ENCODE measurements at places on chromosomes 7 and 10. TPM values are rescaled to one million over a fixed set of nuclear protein-coding genes. Genes with fewer than 3 reads are reported as not detected.

GRCh38 chr10:5903563-5903962, 13.5 kb downstream of the FBH1 start:
- no peak for DNase-seq

DNA sequence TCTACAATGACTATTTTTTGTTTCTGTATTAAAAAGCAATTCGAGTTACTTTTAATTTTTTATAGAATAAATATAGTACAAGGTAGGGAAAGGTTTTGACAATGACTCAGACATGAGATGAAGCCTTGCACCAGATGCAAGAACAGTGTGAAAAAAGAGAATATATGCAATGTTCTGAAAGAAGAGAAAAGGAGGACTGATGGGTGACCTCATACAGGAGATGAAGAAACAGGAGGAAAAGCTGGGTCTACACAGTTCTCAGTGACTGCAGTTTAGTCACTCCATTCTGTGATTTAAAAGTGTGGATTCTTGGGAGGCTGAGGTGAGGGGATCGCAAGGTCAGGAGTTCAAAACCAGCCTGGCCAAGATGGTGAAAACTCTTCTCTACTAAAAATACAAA, 38.3 kb upstream of the YAE1 start:
- DNase-seq = no peak

GRCh38 chr7:66076462-66077329, 1.1 kb downstream of the ASL start:
- DNase-seq = no peak

- DNase-seq = no peak
Measured at GRCh38 chr7:155935005-155935557, 122.8 kb upstream of the SHH start.

DNA sequence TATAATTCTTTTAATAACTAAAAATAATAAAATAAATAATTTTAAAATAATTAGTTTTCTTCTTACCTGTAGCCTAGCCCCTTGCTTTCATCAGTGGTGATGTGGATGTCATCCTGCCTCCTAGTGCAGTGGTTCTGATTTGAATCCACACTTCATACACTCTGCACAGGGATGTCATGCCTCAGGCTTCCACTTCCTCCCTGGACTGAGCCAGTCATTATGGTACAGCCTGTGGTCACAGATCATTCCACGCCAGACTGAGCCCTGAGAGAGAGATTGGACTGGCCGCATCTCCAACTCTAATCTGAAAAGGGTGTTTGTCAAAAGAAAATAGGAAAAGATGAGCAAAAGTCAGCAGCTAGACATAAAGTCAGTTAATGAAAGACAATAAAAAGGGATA, 436.2 kb upstream of the IGFBP3 start:
- DNase-seq = no peak

The EBLN1 gene
- not detected for total RNA-seq

The IGF2BP3 gene
- total RNA-seq = 28.0 TPM

GRCh38 chr7:157089100-157089610, 49.6 kb upstream of the UBE3C start:
- peak; percentile 6 for DNase-seq

DNA sequence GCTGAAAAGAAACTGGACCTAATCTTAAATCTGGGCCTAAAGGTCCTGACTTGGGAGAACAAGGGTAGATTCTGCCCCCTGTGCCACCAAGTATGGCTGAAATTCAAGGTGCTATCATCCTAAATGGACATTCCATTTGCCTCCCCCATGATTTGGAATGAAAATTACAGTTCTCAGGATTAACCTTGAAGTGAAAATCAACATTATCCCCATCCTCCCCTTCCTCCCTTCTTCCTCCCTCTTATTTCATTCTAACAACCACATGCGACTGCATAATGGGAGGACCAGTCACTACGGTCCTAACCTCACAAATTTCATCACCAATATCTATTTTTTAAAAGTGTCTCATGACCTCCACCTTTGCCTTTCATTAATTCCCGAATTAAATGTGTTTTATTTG, 62.1 kb downstream of the SEMA3C start:
- DNase-seq = no peak

The SPDYE5 gene
- total RNA-seq = not detected

GRCh38 chr7:40311307-40311706, 176.5 kb downstream of the SUGCT start:
- no peak for DNase-seq

Measured in myocyte (in vitro differentiated cells).